Psoas muscle (tissue), 8 donors: ENCODE measurements at places on chromosomes 3 and 15. TPM values are rescaled to one million over a fixed set of nuclear protein-coding genes. Genes with fewer than 3 reads are reported as not detected.

DNA sequence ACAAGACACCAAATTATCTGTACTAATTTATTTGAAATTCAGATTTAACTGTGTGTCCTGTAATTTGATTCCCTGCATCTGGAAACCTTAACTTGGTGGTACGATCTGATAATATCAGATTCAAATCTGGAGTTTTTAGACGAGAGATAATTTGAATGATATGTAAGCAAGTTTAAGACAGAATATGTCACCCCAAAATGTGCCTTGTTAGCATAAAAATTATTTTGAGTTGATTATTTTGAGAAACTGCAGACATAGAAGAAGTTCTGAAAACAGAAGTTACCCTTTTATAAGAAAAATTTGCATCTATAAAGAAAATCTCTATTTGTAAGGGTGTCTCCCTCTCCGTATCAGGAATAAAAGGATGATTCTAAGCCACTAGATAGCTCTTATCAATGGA is 1202.8 kb downstream of the ROBO2 start:
- no peak for DNase-seq

- no peak for DNase-seq
Measured at GRCh38 chr15:77291107-77291506, 128.8 kb downstream of the PEAK1 start.

DNA sequence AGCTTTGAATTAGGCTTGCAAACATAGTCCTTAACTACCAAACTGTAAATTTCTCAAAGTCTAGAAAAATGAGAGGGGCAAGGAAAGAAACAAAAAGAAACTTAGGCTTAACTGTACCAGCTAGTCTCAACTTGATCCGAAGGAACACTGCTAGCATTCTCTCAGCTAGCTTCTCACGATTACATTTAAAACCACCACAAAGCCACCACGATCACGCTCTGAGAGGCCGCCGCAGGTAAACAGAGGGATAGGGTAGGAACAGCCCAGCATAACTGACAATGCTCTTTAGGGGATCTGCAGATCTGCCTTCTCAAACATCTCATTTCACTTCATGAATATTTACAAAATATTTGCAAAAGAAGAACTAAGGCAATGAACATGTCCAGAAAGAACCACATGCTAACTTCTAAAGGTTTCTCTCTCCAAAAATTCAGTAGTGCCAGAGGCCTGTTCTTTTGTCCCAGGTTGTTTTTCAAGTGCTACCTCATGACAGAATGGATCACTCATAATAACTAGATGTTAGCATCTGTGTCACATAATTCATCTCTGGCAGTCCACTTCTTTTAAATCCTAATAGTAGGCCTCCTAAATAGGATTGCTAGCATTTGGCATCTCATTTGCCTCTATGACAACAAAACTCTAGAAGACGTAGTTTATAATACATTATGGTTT is 18.9 kb downstream of the VGLL4 start:
- DNase-seq: no peak

MME gene
- 25.6 TPM for total RNA-seq

SEMA5B gene
- total RNA-seq: 0.08 TPM

TMEM44 gene
- total RNA-seq: 4.4 TPM

EIF5A2 gene
- 1.9 TPM for total RNA-seq

PCNP gene
- total RNA-seq: 98.8 TPM

ZNF621 gene
- total RNA-seq: 9.8 TPM
